Astrocyte of the spinal cord (primary cell): ENCODE measurements at places on chromosomes 16 and 17.

GRCh38 chr17:80637048-80637781, 92.6 kb downstream of the RPTOR start:
- DNase-seq = no peak

DNA sequence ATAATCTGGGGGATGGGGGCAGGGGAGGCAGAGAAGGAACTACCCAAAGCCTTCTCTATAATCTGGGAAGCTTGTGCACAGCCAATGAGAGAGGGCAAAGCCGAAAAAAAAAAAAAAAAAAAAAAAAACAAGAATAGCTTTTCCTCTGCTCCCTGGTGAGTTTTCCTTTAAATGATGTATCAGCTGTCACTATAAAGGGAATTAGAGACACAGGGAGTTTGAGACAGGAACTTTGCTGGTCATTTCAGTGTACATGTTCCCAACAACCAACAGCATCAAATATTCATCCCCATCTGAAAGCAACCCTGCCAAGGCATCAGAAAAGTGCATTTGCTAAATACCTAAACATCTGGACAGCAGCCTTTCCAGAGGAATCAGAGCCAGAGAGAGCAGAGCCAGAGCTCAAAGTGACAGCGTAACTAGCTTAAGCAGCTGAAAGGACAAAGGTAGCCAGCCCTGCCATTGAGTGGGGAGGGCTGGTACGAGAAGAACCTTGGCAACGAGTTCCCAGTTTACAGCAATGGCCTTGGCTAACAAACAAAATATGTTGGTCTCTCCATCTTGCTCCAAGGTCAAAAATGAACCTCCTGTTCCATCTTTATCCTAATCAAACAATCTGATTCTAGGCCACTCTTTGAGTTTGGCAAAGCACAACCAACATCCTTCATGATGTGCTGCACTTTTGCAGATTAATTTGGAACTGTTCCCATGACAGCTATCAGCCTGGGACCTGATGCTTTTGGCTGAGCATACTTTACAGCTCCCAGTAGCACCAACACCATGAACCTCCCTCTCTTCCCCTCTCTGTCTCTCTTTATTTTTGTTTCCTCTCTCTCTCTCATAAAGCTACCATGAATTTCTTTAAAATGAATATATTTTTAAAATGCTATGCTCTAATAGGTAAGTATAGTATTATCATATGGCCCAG, 143.7 kb upstream of the GNAO1 start:
- no peak for DNase-seq

DNA sequence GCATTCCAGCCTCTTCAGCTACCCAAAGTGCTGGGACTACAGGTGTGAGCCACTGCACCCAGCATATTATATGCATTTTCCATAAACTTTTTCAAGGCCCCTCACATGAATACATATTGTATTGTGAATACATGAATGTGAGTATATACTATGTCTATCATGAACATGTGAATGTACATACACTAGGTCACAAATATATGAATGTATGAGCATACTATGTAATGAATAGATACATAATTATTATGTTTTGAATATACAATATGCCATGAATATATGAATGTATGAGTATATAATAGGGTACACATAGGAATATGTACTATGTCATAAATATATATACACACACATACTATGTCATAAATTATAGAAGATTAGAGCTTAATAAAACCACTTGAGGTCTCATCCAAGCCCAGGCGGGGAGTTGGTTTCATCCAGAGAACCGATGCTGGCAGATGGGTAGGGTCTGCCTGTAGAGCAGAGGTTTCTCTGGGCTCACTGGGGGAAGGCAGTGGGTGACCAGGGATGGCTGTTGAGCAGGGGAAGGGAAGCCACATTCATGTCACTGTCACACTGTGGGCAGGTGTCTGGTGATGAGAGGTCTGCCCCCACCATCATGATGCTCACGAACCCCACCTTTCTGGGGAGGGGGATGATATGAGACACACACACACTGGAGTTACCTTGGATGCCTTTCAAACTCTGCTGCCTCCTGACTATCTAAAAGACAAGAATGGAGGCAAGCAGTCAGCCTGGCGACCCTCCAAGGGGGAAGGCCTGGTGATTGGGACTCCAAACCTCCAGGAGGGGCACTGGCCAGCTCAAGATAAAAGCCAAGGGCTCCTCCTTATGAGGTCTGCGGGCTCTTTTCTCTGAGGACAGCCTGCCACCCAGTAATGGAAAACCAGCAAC, 7.3 kb downstream of the C16orf95 start:
- DNase-seq = no peak

DNA sequence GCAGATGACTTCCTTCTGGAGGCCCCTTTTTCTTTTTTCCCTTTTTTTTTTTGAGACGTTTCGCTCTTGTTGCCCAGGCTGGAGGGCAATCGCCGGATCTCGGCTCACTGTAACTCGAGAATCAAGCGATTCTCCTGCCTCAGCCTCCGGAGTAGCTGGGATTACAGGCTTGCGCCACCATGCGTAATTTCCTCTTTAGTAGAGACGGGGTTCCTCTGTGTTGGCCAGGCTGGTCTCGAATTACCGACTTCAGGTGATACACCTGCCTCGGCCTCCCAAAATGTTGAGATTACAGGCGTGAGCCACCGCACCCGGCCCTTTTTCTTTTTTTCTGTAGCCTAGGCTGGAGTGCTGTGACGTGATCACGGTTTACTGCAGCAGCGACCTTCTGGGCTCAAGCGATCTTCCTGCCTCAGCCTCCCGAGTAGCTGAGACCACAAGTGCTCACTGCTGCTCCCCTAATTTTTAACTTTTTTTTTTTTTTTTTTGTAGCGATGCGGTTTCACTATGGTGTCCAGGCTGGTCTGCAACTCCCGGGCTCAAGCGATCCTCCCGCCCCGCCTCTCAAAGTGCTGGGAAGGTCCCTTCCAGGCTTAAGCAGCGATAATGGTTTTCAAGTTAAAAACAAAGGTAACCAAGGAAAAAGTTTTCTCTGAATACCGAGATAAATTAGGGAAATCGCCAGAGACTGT, 956 bp upstream of the IST1 start:
- peak; percentile 70 for DNase-seq
